Stimulated activated CD8-positive, alpha-beta memory T cell treated with anti-CD3 and anti-CD28 coated beads, Interleukin-2, amount 100 ng/mL, for 48 hours (primary cell): ENCODE measurements at places on chromosomes 5 and 9.

DNA sequence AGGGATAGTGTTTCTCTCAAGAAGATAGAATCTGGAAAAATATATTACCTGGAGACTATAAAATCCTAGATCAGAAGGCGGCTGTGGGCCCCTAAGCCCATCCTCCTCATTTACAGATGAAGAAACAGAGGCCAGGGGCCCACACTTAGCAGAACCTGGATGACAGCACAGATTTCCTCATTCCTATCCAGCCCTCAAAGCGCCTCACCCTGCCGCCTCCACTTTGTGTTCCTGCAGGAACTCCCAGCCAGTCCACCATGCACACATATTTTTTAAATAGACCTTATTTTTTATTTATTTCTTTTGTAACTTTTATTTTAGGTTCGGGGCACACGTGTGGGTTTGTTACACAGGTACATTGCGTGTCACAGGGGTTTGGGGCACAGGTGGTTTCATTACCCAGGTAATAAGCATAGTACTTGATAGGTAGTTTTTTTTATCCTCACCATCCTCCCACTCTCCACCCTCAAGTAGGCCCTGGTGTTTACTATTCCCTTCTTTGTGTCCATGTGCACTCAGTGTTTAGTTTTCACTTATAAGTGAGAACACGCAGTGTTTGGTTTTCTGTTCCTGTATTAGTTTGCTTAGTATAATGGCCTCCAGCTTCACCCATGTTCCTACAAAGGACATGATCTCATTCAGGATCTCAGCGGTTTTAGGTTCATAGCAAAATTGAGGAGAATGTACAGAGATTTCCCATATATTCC, 85.5 kb upstream of the MAP1B start:
- DNase-seq = no peak

DNA sequence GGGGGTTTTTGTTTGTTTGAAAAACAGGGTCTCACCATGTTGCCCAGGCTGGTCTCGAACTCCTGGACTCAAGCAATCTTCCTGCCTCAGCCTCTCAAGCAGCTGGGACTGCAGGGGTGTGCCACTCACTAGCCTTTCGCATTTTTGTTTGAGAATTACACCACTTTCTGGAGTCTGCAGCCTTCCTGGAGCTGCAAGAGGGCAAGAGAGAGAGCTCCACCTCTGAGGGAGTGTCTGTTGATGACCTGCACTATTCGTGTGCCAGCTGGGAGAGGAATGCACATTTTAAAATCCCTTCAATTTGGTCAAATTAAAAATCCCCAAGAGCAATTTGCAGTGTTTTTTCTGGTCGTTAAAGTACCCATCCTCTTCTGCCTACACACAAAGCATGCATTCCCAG, 5.0 kb upstream of the CKMT2 start:
- DNase-seq = no peak

GRCh38 chr9:36382484-36382883, 17.6 kb downstream of the RNF38 start:
- DNase-seq = no peak

- DNase-seq = no peak
These were observed 53.5 kb downstream of the NIPSNAP3B start for GRCh38 chr9:104817437-104817836.

- no peak for DNase-seq
These were observed 16.3 kb downstream of the SH2D3C start for GRCh38 chr9:127762111-127762676.

DNA sequence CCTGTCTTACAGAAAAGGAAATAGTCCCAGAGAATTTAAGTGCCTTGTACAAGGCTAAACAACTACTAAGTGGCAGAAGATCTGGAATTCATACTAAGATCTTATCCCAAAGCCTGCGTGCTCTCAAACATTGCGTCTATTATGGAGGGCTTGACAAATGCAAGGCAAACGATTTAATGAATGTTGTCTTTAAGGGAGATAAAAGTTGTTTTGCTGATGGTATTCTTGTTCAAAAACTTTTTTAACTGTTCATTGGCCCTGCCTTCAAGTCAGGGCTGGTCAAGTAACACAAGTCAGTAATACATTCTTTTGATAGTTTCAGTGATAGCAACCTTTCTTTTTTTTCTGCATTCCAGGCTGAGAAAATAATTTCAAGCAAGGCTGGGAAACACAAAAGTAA, 1.7 kb upstream of the SLC38A9 start:
- DNase-seq = no peak

DNA sequence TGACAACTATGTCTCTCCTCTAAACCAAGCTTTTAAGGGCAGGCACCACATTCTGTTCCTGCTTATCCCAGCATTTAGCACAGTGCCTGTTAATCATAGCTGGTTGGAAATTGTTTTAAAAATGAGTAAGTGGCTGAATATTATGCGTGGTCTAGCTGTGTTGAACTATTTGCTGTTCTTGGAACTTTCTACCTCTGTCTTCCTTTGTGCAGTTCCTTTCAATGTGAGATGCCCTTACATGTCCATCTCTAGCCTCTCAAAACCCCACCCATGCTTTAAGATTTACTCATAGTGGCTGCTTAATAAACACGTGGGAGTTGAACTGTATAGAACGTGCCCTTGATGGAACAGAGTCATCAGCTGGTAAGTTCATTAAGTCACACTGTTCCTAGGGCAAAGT, 34.5 kb downstream of the C9orf57 start:
- DNase-seq = no peak

DNA sequence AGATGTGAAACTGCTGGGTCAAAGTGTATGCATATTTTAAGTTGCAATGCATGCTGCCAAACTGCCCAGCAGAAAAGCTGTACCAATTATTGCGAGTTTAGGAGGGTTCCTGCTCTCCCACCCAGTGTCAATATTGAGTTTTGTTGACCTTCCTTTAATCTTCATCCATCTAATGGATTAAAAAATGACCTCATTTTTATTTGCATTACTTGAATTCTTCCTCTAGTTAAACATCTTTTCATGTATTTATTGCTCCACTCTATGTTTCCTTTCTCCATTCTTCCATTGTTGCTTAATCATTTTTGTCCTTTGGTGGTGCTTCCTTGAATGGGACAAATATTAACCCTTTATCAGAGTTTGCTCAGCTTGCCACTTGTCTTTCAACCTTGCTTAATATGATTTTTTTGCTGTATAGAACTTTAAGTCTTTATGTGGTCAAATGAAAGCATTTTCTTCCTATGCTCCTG, 32.4 kb downstream of the TLE1 start:
- no peak for DNase-seq

GRCh38 chr5:136133222-136133921, 727 bp downstream of the SMAD5 start:
- DNase-seq = peak; percentile 8

GRCh38 chr5:34037726-34038125, 5.3 kb downstream of the C1QTNF3 start:
- no peak for DNase-seq

GRCh38 chr9:132078699-132079356, 839 bp downstream of the MED27 start:
- no peak for DNase-seq

DNA sequence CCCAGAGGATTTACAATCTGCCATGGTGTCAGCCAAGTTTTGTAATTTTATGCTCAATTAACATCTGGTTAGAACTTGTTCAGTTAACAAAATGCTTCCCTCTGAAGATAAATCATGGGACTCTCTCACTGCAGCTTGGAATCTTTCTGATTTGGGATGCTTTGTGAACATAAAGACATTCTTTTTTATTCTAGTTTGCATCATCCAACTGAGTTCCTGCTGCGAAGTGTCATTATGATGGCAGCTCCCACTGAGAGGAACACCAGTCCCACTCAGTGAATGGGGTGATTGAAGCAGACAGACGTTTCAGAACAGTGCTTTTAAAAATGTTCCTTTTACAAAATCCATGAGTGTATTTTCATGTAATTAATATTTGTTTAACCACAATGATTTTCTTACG, 863.8 kb downstream of the TLE4 start:
- no peak for DNase-seq

GRCh38 chr5:50856401-50857119, 190.1 kb downstream of the PARP8 start:
- no peak for DNase-seq
